ENCODE measurements at places on chromosomes 5 and 9.

- no peak for DNase-seq
These were observed 914.2 kb upstream of the CDH6 start for GRCh38 chr5:30279237-30279636.

GRCh38 chr9:37324261-37324683, 98.2 kb upstream of the GRHPR start:
- DNase-seq, result no peak

- DNase-seq, result no peak
These were observed 173.8 kb downstream of the PSAT1 start for GRCh38 chr9:78470741-78471140.

- no peak for DNase-seq
These were observed 68.1 kb downstream of the YIPF5 start for GRCh38 chr5:144102361-144102760.

DNA sequence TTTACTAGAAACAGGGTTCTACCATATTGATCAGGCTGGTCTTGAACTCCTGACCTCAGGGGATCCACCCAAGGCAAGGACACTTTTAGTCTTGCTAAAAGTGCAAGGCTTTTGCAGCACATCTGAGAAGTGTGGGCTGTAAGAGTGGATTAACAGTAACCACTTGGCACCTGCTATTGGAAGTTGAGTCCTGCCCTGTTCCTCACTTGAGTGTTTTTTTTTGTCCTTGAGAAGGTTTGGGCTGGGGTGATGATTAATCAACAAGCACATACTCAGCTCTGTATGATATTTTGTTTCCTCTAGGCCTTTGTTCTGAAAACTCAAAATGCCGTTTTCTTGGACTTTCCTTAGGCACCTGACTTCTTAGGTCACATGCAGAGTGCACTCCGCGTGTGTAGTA, 37.4 kb downstream of the SNX30 start:
- no peak for DNase-seq

- peak; percentile 94 for DNase-seq
These were observed at the start of gene MGAT1 for GRCh38 chr5:180802325-180803180. MGAT1 (minus strand) TSS chr5:180802806; CDS start chr5:180792971, 9,835 bp downstream.

- no peak for DNase-seq
These were observed 53.8 kb downstream of the ABHD17B start for GRCh38 chr9:71857159-71857558.

GRCh38 chr5:3925935-3926334, 330.3 kb downstream of the IRX1 start:
- DNase-seq, result no peak

DNA sequence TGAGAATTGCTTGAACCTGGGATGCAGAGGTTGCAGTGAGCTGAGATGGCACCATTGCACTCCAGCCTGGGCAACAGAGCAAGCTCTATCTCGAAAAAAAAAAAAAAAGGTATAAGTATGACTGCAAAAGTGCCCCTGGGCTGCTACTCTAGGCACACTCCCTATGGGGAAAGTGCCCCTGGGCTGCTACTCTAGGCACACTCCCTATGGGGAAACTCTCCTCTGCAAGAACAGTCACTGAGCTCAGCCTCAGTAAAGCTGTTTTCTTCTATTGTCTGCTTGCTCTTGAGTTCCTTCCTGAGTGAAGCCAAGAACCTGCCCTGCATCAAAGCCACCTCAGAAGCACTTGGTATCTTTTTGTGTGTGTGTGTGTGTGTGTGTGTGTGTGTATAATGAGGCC, 20.9 kb upstream of the TENT2 start:
- no peak for DNase-seq

Data from AG20443 (cell line).